ENCODE measurements at places on chromosomes 5 and 9.

GRCh38 chr5:60583616-60584015 is 116.3 kb downstream of the DEPDC1B start:
- H3K4me3 ChIP-seq, result no peak overlapping the region
- H3K27ac ChIP-seq, result no peak overlapping the region
- no peaks in the 10 kb centered on the region for H3K27me3 ChIP-seq
- DNase-seq, result no peak

- H3K27ac ChIP-seq, result no peak overlapping the region
- H3K4me1 ChIP-seq, result no peaks in the 10 kb centered on the region
- no peak for DNase-seq
- H3K27me3 ChIP-seq, result no peaks in the 10 kb centered on the region
- H3K4me3 ChIP-seq, result no peak overlapping the region
These were observed 29.9 kb upstream of the GNA14 start for GRCh38 chr9:77677957-77678535.

- peak; percentile 18 for DNase-seq
- H3K27me3 ChIP-seq, result no peaks in the 10 kb centered on the region
- no peaks in the 10 kb centered on the region for H3K36me3 ChIP-seq
- no peak overlapping the region for H3K4me3 ChIP-seq
These were observed 297.0 kb upstream of the ACTBL2 start for GRCh38 chr5:57779383-57780223.

DNA sequence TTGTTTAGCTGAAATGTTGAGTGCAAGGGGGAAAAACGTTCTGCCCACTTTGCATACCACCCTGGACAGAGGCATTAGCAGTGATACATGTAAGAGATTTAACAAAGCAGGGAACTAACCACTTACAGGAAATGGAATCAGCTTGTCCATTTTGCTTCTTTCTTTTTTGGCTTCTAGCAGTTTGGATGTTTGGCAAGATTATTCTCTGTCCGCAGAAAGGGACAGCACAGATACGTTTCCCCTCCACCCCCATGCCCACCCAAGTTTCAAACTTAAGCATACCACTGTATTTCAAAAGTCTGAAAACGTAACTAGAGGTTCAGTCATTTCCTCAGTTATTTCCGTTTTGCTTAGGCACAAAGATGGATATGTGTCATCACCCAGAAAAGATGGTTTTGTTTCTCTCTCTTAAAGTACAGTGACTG is 118.4 kb downstream of the GDNF start:
- no peak overlapping the region for H3K27ac ChIP-seq
- no peak overlapping the region for H3K4me3 ChIP-seq
- DNase-seq, result no peak
- H3K4me1 ChIP-seq, result peaks cover 7% of the 10 kb centered on the region
- H3K36me3 ChIP-seq, result peaks cover 10% of the 10 kb centered on the region
- no peaks in the 10 kb centered on the region for H3K27me3 ChIP-seq

GRCh38 chr5:40672425-40672824 is 7.3 kb upstream of the PTGER4 start:
- no peak overlapping the region for H3K4me3 ChIP-seq
- H3K27ac ChIP-seq, result peak overlapping the region; percentile 52
- no peaks in the 10 kb centered on the region for H3K36me3 ChIP-seq
- DNase-seq, result no peak
- no peaks in the 10 kb centered on the region for H3K27me3 ChIP-seq
- peaks cover 75% of the 10 kb centered on the region for H3K4me1 ChIP-seq

- H3K27ac ChIP-seq, result peak overlapping the region; percentile 54
- peak; percentile 70 for DNase-seq
- H3K4me1 ChIP-seq, result peaks cover 35% of the 10 kb centered on the region
- H3K4me3 ChIP-seq, result no peak overlapping the region
These were observed 120.2 kb upstream of the GRHPR start for GRCh38 chr9:37302277-37302676.

- no peak for DNase-seq
- H3K36me3 ChIP-seq, result no peaks in the 10 kb centered on the region
- no peaks in the 10 kb centered on the region for H3K4me1 ChIP-seq
- H3K27me3 ChIP-seq, result no peaks in the 10 kb centered on the region
These were observed 14.0 kb downstream of the ACTBL2 start for GRCh38 chr5:57468481-57469163.

- peaks cover 18% of the 10 kb centered on the region for H3K4me1 ChIP-seq
- no peak overlapping the region for H3K4me3 ChIP-seq
- no peak for DNase-seq
- no peaks in the 10 kb centered on the region for H3K36me3 ChIP-seq
These were observed 56.8 kb downstream of the ZNF608 start for GRCh38 chr5:124689653-124690052.

GRCh38 chr5:2685651-2686272 is 65.7 kb downstream of the IRX2 start:
- H3K4me1 ChIP-seq, result no peaks in the 10 kb centered on the region
- DNase-seq, result no peak
- no peaks in the 10 kb centered on the region for H3K27me3 ChIP-seq
- no peak overlapping the region for H3K27ac ChIP-seq
- H3K36me3 ChIP-seq, result no peaks in the 10 kb centered on the region
- H3K4me3 ChIP-seq, result no peak overlapping the region

All from DND-41 (cell line).